Posterior cingulate gyrus (tissue), 11 donors: ENCODE measurements at places on chromosomes 7 and 10.

GRCh38 chr7:4884164-4884563 lies 648 bp upstream of the RADIL start:
- DNase-seq, result no peak

- no peak for DNase-seq
These were observed 253.1 kb downstream of the FZD1 start for GRCh38 chr7:91517201-91517785.

DNA sequence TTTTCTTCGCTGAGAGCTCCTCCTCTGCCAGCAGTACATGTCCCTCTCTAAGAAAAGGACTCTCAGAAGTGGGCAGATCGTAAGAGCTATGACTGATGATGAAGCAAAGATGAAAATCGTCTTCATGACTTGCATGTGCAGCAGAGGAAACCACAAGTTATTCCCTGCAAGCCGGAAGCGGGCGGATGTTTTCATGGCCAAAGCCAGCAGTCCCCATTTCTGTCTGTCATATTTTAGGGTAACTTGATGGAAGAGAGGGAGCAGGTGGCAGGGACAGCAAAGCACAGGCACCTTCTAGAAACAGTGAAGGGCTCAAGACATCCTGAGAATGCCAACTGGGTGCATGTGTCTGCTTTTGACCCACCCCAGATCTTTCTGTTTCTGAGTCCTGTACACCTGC lies 19.9 kb downstream of the KLF6 start:
- no peak for DNase-seq

GRCh38 chr10:7206412-7207100 lies 204.3 kb downstream of the SFMBT2 start:
- no peak for DNase-seq

GRCh38 chr10:96205580-96205979 lies 65.8 kb downstream of the BLNK start:
- DNase-seq, result no peak

- no peak for DNase-seq
These were observed 55.6 kb downstream of the STEAP1B start for GRCh38 chr7:22444181-22444971.

DNA sequence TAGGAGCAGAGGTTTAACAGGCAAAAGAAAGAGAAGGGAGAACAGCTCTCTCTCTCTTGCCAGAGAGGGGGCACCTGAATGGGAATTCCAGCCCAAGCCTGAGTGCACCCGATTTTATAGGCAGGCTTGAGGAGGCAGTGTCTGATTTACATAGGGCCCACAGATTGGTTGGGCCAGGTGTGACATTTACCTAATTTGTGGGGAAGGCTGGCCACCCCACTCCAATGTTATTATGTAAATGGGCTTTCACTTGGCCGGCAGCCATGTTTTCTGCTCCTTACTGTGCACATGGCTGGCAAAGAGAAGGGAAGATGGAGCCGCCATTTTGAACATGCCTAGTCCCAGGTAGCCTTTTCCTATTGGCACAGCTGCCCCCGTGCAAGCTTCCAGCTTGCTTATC lies 735.5 kb upstream of the AUTS2 start:
- DNase-seq, result no peak

DNA sequence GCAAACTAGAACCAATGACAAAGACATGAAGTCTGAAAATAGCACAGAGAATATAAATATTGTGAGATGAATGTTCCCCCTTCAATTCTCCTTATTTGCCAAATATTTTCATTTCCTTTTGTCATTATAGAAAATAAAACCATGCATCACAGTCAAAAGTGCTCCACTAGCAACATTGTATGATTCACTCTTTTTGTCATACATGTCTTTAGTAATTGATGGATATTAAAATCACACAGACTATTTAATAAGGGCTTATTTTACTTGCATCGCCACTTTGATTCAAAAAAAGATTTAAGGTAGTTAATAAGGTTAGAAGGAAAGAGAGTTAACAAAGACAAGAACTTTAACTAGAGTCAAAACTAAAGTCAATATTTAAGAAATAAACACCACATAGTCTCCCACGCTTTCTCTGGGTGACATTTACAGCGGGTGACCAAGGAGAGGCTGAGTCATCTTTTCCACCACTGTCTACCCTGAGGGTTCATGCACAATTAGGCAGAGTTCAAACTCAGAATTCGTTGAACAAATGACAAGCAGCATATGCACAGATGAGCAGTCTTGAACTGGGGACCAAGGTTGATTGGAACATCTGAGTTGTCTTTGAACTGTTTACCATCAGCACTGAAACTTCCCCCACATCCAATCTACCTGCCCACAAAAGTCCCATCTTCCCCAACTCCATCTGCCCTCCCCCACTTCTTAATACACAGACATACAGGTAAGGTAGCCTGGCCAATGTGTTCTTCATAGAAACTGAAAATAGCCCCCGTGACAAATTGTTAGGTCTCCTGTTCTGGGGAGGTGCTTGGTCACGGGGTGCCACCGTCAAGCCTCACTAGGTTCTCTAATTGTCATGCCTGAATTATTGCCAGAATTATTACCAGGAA lies 42.5 kb downstream of the C7orf25 start:
- no peak for DNase-seq

GRCh38 chr7:131238347-131238931 lies 89.2 kb upstream of the MKLN1 start:
- no peak for DNase-seq

GRCh38 chr7:91046322-91047089 lies 217.7 kb upstream of the FZD1 start:
- no peak for DNase-seq

- no peak for DNase-seq
These were observed 787.4 kb downstream of the PHTF2 start for GRCh38 chr7:78585980-78586379.

DNA sequence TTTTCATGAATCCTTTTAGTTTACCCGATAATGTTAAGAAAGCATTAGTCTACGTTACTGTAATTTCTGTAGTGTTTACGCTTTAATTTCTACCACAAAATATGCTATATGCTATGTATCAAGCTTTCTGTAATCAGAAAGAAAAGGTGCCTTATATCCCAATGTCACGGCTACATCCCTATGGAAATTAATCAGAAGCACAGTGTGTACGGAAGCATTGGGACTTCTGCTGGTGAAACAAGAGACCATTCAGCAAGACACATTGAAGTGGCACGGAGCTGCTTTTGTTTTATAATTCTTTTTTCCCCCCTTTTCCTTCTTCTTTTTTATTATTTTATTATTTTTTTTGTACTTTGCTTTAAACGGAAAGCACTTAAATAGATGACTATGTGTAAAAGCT lies 31.2 kb upstream of the SH2B2 start:
- no peak for DNase-seq

- DNase-seq, result no peak
These were observed 23.7 kb downstream of the SLC29A3 start for GRCh38 chr10:71342573-71343391.

- no peak for DNase-seq
These were observed 11.0 kb downstream of the IMPDH1 start for GRCh38 chr7:128398841-128399135.

DNA sequence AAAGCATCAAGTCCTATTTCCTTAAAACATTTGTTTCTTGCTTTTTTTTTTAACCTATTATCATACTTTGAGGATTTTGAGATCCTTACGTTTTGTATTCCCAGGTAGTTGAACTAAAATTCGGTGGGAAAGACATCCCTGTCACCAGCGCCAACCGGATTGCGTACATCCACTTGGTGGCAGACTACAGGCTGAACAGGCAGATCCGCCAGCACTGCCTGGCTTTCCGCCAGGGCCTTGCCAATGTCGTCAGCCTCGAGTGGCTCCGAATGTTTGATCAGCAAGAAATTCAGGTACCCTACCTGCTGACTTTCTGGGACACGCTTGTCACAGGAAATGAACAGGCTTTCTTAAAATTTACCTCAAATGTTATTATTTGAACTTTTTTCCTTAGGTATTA lies 83.0 kb upstream of the DNAJB6 start:
- peak; percentile 95 for DNase-seq

GRCh38 chr7:1053002-1053411 lies 8.7 kb downstream of the GPR146 start:
- DNase-seq, result no peak

GRCh38 chr7:78787854-78788253 lies 665.6 kb downstream of the MAGI2 start:
- no peak for DNase-seq

DNA sequence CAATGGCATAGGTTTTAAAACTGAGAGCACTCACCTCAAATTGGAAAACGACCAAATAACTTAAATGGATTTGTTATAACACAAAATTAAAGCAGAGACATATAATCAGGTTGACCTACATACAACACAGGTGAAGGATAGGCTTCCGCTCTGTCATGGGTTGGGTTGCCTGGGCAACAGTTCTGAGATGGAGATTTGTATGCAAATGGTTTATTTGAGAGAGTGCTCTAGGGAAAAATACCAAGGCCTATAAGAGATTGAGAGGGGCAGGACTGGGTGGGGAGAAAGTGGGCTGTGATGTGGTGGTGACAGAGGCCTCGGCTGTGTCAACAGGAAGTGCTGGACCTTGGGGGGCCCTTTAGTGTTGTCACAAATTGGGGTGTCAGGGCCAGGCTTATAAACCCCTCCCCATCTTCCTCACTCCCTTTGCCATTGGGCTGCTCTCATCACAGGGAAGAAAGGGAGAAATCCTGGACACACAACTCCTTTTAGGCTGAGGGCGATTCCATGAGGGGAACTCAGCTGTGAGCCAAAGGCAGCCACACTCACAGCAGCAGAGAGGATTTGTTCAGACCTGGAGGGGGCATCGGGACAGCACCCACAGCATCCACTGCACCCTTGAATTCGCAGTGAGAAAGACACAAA lies 105.4 kb upstream of the LYZL1 start:
- DNase-seq, result no peak

DNA sequence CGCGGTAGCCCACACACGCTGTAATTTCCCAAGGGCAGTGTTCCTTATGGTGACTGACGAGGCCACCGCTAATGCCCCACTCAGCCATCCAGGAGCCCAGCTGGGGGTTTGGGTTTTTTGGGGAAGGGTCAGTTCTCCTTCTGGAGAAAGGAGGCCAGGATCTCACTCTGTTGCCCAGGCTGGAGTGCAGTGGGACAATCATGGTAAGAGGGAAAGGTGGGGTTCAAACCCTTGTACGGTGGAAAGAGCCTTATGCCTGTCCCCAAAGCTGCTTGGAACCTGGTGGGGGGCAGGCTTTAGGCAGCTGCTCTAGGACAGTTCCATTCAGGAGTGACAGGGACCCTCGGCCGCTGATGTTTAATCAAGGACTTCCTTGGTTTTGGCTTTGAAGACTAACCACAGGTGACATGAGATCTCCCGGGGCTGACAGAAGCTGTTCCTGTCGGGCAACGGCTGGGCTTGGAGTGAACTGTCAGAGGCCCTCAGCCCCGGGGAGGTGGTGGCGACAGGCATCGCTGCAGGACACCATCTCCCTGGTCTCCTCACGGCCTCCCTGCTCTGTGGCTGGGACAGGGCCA lies 84.5 kb downstream of the CARD11 start:
- no peak for DNase-seq

DNA sequence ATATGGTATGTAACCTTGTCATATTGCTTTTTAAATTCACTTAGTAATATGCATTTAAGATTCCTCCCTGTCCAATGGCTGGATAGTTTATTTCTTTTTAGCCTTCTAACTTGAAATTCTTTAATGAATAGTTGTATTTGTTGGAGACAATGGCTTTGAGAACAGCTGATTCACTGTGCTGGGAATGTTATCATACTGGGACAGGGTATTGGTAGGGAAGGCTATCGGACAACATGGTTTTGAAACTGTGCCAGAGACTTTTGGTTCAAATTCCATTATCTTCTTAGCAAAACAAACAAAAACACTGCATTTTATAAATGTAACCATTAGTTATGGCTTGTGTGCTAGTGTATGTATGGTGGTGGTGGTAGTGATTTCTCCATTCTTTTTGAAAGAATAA lies 517.1 kb upstream of the ANKRD30A start:
- no peak for DNase-seq

DNA sequence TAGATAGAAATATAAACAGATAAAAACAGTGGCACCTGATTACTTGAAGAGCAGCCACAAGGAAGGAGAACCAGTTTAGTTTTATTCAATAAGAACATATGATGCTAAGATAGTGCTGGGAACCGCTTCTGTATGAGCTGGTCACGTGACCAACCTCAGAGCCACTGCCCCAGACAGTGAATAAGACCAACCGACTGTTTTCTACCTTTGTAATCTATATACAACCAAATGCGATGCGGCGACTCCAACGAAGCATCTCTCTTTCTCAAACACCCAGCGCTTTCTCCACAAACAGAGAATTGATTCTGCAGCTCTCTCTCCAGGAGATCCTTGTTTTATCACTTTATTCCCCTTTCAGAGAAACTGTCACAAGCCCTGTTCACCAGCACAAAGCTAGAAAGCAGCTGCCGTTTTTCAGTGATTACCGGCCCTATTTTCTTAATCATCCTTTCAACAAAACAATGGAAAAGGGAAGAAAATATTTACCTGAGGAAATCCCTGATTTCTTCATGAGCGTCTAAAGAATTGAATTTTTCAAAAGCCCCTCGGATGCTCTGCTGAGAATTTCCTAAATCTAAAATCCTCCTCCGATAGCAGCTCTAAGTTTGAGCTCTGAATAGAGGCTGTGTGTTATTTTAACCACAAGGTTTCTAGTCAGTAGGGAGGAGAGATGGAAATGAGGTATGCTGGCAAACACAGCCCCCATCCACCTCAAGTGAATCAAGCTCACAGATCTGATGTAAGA lies 55.7 kb upstream of the JCAD start:
- peak; percentile 12 for DNase-seq

DNA sequence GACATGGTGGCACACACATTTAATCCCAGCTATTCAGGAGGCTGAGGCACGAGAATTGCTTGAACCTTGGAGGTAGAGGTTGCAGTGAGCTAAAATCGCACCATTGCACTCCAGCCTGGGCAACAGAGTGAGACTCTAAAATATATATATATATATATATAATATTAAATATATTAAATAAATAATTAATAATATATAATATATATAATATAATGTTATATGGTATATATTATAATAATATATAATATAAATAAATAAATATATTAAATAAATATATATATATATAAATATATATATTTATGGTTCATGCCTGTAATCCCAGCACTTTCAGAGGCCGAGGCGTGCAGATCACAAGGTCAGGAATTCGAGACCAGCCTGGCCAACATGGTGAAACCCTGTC lies 33.9 kb upstream of the PBLD start:
- DNase-seq, result no peak

DNA sequence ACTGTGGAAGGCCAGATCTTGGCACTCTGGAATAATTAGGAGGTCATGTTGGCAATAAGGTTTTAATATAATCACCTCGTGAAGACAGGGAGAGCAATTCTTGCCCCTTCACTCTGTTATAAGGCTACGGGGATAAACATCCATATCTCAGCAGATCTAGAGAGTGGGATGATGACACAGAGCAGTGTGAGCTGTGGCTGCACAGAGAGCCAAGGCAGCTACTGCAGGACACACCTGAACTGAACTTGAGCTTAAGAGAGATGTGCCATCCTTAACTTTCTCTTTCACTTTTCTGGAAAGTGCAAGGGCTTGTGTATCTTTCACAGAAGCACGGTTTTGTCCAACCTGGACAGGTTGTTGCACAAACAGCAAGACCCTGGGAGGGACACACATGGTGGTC lies 174.7 kb downstream of the GATA3 start:
- DNase-seq, result no peak

- DNase-seq, result no peak
These were observed 10.1 kb upstream of the CSTF2T start for GRCh38 chr10:51709324-51709972.
